Left renal cortex interstitium (tissue), 4 donors: ENCODE measurements at places on chromosomes 2 and 18. TPM values are rescaled to one million over a fixed set of nuclear protein-coding genes. Genes with fewer than 3 reads are reported as not detected.

DNA sequence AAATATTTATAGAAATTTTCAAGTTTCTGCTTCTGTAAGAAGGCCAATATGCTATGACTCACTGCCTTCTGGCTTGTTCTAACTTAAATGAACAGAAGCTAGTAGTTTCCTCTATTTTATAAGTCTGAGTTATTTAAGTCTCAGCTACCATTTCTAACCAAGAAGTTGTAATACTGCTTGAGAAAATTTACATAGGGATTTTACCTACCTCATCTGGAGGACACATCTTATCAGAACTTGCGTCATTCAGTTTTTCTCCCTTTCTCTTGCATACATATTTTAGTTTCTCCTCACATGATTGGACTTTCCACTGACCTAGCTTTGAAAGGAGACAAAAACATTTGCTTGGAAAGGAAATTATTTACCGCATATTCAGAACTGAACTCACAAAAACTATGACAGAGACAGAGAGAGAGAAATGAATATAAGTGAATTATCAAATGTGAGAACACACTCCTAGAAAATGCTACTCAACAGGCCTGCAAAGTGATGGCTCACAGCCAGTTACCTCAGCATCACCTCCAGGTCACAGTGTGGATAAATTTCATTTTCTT, 81.1 kb upstream of the CD302 start:
- DNase-seq: no peak

GRCh38 chr2:80303006-80303908, 1.3 kb downstream of the LRRTM1 start:
- DNase-seq: no peak

DNA sequence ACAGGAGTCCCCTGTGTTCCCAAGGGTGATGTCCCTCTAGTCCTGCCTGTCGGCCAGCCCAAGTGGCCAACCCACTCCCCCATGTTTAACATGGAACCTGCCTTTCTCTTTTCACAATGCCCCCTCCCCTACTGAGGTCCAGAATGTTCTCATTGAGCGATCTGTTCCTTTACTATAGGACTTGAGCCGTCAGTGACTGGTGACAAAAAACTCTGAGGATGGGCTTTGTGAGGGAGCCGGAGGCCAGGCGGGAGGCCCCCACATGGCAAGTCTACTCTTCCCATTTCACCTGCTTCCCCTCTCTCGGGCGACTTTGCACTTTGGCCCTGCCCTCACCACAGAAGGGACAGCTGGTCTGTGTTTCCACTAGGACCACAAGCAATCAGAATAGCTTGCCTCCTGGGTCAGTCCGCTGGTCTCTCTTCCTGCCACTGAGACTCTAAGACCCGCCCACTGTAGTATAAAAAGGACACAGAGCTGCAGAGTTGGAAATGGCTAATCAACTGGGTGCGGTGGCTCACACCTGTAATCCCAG, 146.5 kb upstream of the RAB12 start:
- DNase-seq: no peak

- DNase-seq: no peak
These were observed 19.7 kb downstream of the STARD7 start for GRCh38 chr2:96188821-96189526.

GRCh38 chr18:47574966-47575365, 323.5 kb upstream of the SKOR2 start:
- no peak for DNase-seq

SGO2 gene
- polyA plus RNA-seq: 13.4 TPM

PAIP2B gene
- 19.8 TPM for polyA plus RNA-seq

CD207 gene
- polyA plus RNA-seq: 0.06 TPM

GRCh38 chr2:101710471-101711318, 13.2 kb downstream of the MAP4K4 start:
- no peak for DNase-seq

GRCh38 chr2:119429225-119429981, 2.3 kb upstream of the TMEM37 start:
- DNase-seq: no peak

DNA sequence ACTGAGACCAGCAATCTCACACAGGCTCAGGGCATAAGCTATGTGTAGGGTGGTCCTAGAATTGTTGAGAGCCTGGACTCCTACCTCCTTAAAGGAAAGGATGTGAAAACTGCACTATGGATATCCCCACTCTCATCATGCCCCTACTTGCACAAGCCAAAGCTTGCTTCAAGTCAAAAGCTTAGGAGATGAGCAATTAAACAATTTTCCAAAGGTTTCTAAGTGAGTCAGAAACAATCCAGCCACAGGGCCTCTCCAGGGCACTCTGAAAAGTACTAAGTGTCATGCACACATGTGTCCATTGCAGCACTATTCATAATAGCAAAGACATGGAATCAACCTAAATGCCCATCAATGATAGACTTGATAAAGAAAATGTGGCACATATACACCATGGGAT, 215.4 kb downstream of the AFF3 start:
- DNase-seq: no peak

DNA sequence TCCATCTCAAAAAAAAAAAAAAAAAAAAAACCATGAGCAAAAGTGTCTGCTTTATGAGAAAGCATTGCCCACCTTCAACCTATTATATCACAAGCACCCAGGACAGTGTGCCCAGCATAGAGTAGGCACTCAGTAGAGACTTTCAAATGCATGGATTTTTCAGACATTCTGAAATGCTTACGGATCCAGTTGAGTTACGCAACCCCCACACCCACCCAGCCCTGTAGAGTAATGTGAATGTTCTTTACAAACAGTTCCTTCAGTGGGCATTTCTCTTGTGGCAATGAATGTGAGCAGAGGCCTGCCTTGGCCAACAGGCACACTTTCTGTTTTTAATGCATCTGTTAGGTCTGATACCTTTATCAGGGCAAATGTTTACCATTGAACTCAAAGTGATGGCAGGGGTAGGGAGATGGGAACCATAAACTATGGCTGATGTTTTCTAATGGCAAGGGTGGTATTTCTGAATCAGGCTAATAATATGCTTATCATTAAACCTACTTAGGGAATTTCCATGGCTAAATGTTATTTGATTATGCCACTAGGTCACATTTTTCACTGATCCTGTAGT, 65.0 kb upstream of the RPL31 start:
- DNase-seq: no peak

PAX3 gene
- 0.14 TPM for polyA plus RNA-seq

RGPD6 gene
- 28.3 TPM for polyA plus RNA-seq

DNA sequence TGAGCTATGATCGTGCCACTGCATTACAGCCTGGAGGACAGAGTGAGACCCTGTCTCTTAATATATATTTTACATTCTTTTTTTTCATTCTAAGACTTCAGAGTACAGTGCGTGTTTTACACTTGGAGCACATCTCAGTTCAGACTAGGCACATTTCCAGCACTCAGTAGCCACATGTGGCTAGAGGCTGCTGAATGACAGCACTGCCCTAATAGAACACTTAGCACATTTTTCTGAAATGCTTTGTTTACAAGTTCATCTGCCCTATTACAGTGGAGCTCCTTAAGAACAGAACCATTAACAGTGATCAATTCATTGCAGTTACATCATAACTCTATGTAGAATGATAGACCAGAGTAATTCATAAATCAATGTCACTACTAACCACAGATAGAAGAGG, 138.1 kb downstream of the SUCLG1 start:
- no peak for DNase-seq

GRCh38 chr2:38997781-38998180, 108.1 kb downstream of the ARHGEF33 start:
- no peak for DNase-seq

C2orf15 gene
- 12.6 TPM for polyA plus RNA-seq

- no peak for DNase-seq
These were observed 44.7 kb downstream of the TTC32 start for GRCh38 chr2:19857100-19857499.

SLC40A1 gene
- 100 TPM for polyA plus RNA-seq

DNA sequence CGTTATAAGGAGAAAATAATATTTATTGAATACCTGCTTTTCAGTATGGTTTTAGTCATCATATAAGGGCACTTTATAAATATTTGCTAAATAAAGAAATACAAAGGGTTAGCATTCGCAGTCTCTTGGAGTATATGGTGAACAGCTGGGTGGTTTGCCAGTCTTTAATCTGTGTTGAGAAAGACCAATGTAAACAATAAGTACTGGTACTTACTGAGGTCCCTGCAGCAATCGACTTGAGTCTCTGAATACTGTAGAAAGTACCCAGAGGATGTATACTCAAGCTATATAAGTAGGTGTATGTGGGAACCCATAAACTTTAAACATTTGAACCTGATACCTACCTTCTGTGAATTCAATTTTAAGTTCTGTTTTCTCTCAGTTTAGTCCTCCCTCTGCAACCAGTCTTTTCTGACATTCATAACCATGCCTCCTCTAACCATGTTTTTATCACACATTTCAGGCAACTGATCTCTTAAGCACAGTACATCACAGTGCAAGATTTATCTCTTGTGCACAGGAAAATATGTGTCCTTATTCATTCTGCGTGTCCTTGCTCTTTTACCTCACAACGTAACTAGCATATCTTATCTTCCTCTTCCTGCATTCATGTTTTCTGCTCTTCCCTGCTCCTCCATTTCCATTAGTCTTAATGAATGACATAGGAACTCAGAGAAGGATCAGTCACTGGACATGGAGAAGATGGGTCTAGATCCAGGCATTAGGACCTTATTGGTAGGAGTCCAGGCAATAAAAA, 21.7 kb downstream of the C18orf63 start:
- DNase-seq: no peak

ITGAV gene
- polyA plus RNA-seq: 55.7 TPM

DNA sequence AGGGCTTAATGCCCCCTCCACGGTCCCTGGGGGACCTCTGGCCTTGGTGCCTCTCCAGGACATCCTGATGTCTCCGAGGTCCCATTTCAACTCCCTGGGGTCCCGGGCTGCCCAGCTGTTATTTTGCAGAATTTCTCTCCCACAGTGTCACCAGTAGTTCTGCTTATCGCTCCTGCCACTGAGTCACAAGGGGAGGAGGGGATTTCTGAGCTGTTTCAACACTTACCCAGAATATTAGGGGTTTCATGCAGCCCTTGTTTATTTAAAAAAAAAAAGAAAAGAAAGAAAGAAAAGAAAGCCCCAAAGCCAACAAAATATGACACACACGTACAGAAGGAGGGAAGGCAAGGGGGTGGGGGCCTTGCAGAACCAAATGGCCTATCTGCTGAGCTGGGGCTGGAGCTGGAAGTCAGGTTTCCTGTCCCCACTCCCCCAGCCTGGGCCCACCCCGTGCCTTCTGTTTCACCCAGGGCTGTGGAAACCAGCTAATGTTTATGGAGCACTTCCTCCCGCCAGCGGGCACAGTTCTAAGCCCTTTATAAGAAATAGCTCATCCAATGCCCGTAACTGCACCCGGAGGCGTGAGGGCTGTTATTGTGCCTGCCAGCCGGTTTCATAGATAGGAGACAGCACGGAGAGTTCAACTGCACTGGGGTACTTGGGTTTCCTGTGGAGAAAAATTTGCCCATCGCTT, 8.4 kb upstream of the ARID5A start:
- DNase-seq: no peak

SPR gene
- polyA plus RNA-seq: 12.2 TPM

INPP1 gene
- polyA plus RNA-seq: 15.3 TPM

DNA sequence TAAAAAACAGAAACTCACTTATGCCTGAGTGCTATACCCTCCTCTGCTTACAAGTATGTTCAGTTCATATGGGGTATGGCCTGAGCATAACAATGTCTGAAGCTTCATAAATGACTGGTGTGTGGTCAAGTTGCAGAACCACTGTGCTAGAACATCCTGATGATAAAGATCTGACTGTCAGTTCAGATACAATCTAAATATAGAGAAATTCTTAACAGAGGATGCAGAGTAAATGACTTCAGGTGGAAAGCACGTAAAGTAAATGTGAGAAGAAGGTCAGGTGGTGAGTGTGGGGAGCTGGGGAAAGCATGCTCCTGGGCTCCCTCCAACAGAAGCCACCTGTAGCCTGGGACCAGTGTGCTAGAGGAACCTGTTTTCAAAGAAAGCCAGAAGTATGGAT, 926.2 kb downstream of the TSN start:
- no peak for DNase-seq

- no peak for DNase-seq
These were observed 2.0 kb upstream of the ECEL1 start for GRCh38 chr2:232489516-232490220.

GRCh38 chr2:96882906-96883305, 13.0 kb upstream of the SEMA4C start:
- DNase-seq: no peak

DNA sequence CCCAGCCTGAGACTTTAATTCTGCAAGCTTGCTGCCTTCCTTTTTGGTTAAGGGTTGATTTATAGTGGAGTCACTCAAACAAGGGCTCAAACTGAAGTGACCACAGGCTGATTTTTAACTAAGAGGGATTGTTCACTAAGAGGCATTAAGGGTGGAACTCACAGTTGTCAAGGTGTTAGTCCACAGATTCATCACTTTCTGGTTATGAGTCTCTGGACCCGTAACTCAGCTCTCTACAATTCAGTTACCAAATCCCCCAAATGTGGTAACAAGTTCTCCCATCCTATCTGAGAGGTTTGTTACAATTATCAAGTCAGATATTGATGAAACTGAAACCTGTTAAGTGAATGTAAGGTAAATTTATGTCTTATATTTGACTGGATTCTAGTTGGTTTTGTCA, 185.9 kb upstream of the KLHL14 start:
- DNase-seq: no peak

- no peak for DNase-seq
These were observed 209.2 kb downstream of the ICOS start for GRCh38 chr2:204145791-204146190.

DNA sequence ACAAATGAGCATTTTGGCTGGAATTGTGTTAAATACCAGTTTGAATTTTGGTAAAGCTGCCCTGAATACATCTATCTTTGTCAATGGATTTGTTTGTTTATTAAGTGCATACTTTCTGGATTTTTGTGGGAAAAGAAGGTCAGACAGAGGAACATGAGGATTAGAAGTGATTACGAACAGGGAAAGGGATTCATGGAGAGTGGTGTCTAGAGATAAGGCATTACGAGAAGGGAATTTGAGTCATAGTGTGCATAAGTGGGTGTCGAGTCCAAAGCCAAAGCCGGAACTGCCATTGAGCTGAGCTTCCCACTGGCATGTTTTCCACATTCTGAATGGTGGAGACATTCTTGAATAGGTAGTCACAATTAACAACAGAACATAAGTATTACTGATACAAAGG, 68.9 kb upstream of the EFEMP1 start:
- DNase-seq: no peak

MEP1B gene
- polyA plus RNA-seq: not detected

ZC3H6 gene
- 8.4 TPM for polyA plus RNA-seq

- no peak for DNase-seq
These were observed 14.4 kb upstream of the REL start for GRCh38 chr2:60867007-60867406.

DNA sequence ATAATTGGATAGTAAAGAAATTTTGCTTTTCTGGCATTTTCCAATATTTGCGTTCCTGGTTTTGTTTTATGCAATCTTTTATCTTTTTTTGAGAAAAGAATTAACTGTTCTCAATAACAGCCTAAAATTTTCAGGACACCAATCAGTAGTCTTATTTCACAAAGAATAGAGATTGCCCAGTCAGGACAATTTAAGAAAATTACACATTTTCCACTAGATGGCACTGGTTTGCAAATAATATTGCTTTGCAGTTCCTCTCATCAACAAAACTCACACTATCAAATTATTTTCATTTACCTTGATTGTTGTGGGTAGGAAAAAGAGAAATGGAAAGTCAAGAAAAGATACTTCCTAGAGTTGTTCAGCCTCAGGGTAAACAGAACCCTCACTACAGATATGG, 2.4 kb upstream of the RBM45 start:
- DNase-seq: no peak

GRCh38 chr18:69763002-69763401, 184.7 kb downstream of the CD226 start:
- no peak for DNase-seq

GRCh38 chr2:24785671-24786321, 7.4 kb downstream of the PTRHD1 start:
- no peak for DNase-seq

GRCh38 chr2:147623328-147623727, 221.5 kb upstream of the ACVR2A start:
- DNase-seq: no peak
